Endothelial cell of umbilical vein (primary cell): ENCODE measurements at places on chromosomes 2 and 18.

DNA sequence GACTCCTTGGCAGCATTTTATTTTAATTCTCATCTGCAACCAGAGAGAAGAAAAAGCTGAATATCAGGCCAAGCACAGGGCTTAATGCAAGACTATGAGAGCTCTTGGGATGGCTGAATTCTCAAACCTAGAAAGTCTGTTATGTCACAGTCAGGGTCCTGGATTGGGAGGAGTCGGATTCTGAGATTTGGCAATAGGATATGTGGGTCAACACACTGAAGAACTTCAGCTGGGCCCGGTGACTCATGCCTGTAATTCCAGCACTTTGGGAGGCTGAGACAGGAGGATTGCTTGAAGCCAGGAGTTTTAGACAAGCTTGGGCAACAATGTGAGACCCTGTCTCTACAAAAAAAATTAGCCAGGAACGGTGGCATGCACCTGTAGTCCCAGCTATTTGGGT lies 102.4 kb downstream of the COL3A1 start:
- DNase-seq: no peak

DNA sequence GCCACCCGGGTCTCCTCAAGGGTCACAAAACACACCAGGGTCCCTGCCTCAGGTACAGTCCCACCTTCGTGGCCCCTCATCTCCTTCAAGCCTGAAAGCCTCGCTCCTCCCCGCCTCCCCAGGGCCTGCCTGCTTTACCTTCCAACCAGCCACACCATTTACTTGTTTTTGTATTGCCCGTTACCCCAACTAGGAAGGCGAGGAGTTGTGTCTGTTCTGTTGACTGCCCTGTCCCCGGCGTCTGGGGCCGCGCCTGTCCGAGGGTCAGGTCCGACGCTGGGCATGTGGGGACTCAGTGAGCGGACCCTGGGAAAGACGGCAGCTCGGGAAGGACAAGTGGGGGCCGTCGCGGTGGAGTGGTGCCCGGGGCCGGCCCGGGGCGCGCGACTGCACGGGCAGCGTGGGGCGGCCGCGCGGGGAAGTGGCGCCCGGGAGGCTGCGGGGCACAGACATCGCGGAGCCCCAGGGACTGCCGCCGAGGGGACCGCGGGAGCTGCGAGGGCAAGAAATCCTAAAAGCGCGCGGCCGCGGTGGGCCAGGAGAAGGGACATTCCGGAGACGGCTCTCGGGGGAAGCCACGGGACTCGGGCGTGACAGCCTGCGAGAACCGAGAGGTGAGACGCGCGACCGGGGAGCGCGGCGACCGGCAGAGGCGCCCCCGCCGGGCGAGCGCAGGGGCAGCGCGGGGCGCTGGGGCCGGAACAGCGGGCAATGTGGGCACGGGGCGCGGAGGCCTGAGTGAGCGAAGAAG lies 797 bp upstream of the GRHL1 start:
- DNase-seq: peak; percentile 25

DNA sequence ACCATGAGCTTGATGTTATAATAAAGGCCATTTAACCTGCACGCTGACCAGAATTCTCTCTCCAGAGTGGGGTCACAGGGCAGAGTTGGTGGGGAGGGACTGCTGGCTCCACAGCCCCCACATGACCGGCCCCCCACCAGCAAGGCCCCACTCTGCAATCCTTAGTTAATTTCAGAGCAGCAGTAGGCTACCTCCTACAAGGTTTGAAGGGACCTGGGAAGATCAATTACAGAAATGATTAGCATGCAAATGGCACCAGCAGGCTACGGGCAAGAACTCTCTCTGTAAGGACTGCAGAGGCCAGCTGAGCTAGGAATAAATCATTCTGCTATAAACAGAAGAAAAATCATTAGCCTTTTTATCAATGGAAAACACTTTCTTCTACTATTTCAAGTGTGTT lies 135.3 kb downstream of the C1D start:
- DNase-seq: no peak

GRCh38 chr2:11876436-11876835 lies 130.0 kb downstream of the LPIN1 start:
- no peak for DNase-seq

DNA sequence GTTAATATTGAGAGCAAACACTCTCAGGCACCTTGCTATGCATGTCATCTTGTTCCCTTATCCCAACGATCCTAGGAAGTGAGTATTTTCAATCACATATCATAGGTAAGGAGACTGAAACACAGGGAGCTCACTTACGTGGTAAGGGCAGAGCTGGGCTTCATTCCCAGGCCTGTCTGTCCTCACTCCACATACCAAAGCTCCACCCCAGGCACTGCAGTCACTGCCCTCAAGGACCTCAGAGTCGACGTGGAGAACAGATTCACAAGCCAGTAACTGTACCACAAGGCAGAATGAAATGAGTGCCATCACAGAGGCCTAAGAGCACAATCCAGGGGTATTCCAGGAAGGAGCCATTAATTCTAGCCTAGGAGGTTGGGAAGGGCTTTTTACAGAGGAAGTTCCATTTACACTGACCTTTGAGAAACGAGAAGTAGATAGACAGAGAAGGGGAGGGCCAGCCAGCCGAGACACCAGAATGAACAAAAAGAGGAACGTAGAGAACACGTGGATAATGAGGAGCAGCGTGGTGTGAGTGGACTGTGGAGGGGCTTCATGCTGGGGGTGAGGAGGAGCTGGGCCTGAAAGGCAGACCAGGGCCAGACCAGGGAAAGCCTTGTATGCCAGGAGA lies 48.6 kb downstream of the KIAA2012 start:
- DNase-seq: no peak

- DNase-seq: peak; percentile 91
These were observed 12.1 kb upstream of the GBX2 start for GRCh38 chr2:236180076-236180816.

DNA sequence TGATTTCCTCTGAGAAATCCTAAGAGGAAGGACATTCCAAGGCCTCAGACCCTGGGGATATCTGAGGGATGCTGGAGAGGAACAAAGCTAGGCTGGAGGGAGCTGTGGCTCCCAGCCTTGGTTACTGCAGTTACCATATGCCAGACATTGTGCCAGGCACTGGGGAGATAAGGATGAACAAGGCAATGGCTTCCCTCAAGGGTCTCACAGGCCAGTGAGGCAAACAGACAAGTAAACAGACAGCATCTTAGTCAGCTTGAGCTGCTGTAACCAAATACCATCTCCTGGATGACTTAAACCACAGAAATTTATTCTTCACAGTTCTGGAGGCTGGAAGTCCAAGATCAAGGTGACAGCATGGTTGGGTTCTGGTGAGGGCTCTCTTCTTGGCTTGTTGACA lies 91.8 kb downstream of the SKA1 start:
- no peak for DNase-seq

DNA sequence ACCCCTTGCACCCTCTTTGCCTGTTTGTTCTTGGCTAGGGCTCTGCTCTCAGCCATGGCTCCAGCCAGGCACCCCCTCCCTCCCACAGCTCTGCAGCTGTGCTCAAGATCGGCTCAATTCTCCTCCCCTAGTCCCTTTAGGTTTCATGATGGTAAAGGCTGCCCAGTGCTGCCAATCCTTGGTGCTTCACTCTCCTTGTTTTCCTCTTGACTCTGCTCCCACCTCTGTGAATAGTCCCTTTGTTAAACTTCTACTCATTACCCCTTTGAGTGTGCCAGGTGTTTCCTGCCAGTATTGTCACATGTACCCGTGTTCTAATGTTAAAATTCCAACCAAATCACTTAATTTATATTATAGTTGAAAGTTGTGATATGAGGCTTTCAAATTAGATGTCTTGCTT lies 101.0 kb upstream of the CERS6 start:
- no peak for DNase-seq

DNA sequence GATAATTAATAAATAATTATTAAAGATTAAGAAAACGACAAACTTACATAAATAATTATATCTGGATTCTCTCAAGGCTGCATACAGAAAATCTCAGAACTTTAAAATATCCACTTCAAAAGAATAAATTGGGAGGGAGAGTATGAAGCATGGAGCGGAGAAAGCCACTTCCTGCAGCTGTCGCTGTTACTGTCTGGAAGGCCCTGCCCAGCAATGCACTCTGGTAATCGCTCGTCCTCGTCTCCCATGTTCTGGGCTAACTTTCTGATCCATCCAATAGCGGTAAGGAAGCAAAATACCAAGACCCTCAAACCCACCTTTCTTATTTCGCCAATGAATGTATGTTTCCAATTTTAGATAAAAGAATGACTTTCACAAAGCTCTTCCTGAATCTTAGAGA lies 26.7 kb downstream of the CYRIA start:
- DNase-seq: no peak
